ENCODE measurements at places on chromosomes 4 and X. TPM values are rescaled to one million over a fixed set of nuclear protein-coding genes. Genes with fewer than 3 reads are reported as not detected.

DNA sequence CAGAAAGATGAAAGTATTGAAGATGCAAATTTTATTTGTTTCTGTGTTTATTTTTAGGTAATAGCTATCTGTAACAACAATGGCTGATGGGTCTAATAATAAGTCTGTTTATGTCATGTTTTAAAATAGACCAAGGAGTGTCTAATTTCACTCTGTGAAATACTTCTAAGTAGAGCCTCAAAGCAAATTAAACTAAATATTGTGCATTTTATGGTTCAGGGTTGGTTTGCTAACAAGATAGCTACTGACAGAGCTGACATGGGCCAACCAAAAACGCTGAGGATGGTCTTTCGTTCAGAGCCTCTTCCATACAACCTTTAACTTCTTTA lies 437.6 kb upstream of the CTSO start:
- H3K4me1 ChIP-seq: no peaks in the 10 kb centered on the region
- no peak overlapping the region for H3K27ac ChIP-seq
- H3K27me3 ChIP-seq: no peaks in the 10 kb centered on the region
- no peak for DNase-seq
- no peak overlapping the region for H3K4me3 ChIP-seq
- no peaks in the 10 kb centered on the region for H3K36me3 ChIP-seq

GRCh38 chr4:100391863-100392262 lies 126.0 kb downstream of the EMCN start:
- H3K4me3 ChIP-seq: no peak overlapping the region
- H3K4me1 ChIP-seq: no peaks in the 10 kb centered on the region
- no peak overlapping the region for H3K27ac ChIP-seq
- no peak for DNase-seq
- H3K27me3 ChIP-seq: peaks cover 9% of the 10 kb centered on the region
- H3K36me3 ChIP-seq: no peaks in the 10 kb centered on the region

- peak; percentile 75 for DNase-seq
- H3K27me3 ChIP-seq: peaks cover 22% of the 10 kb centered on the region
- H3K36me3 ChIP-seq: peaks cover 8% of the 10 kb centered on the region
- H3K4me1 ChIP-seq: peaks cover 35% of the 10 kb centered on the region
- H3K4me3 ChIP-seq: peak overlapping the region; percentile 17
- H3K27ac ChIP-seq: peak overlapping the region; percentile 69
Observed at GRCh38 chr4:113355550-113356371, 306.3 kb downstream of the ANK2 start.

DNA sequence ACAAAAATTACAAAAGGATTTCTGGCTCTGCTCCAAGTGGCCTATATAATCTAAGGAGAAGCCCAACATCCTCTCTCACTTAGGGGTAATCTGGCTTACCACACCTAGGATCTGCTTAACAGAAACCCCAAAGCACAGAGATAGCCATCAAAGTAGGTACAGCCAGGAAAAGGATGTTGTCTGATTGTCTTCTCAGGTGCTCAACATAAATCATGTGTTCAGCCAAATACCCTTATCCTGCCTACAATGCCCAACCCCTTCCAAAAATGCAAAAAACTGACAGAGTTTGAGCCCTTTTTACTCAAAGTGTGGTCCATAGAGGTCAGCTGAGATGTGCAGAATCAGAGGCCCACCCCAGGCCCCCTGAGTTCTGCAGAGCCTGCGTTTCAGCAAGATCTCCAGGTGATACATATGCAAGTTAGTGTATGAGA lies 53.9 kb downstream of the PPM1K start:
- peaks cover 18% of the 10 kb centered on the region for H3K4me1 ChIP-seq
- no peak overlapping the region for H3K27ac ChIP-seq
- H3K36me3 ChIP-seq: no peaks in the 10 kb centered on the region
- no peak for DNase-seq
- H3K4me3 ChIP-seq: no peak overlapping the region

The MEPE gene
- total RNA-seq: not detected

- H3K4me1 ChIP-seq: no peaks in the 10 kb centered on the region
- DNase-seq: no peak
Observed at GRCh38 chr4:155921597-155921996, 18.1 kb downstream of the TDO2 start.

DNA sequence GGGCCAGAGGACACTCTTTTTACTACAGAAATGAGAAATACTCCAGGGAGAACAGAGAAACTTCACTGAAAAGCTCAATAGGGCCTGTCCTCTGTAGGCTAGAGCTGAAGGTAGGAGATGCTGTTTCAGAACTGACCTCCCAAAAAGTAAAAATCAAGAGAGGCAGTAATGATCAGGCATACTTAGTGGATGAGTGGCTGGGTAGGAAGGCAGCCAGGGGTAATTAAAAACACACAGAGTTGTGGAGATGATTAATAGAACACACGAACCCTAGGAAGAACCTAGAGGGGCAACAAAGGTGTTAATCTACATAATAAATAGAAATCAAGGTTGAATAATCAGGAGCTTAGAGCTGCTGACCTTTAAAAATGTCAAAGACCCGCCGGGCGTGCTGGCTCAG lies 582.4 kb upstream of the ADGRL3 start:
- H3K4me1 ChIP-seq: no peaks in the 10 kb centered on the region
- DNase-seq: no peak
- H3K27ac ChIP-seq: no peak overlapping the region
- no peaks in the 10 kb centered on the region for H3K27me3 ChIP-seq

The FABP2 gene
- total RNA-seq: not detected

The SLC6A14 gene
- total RNA-seq: not detected

The CRMP1 gene
- total RNA-seq: 0.12 TPM

DNA sequence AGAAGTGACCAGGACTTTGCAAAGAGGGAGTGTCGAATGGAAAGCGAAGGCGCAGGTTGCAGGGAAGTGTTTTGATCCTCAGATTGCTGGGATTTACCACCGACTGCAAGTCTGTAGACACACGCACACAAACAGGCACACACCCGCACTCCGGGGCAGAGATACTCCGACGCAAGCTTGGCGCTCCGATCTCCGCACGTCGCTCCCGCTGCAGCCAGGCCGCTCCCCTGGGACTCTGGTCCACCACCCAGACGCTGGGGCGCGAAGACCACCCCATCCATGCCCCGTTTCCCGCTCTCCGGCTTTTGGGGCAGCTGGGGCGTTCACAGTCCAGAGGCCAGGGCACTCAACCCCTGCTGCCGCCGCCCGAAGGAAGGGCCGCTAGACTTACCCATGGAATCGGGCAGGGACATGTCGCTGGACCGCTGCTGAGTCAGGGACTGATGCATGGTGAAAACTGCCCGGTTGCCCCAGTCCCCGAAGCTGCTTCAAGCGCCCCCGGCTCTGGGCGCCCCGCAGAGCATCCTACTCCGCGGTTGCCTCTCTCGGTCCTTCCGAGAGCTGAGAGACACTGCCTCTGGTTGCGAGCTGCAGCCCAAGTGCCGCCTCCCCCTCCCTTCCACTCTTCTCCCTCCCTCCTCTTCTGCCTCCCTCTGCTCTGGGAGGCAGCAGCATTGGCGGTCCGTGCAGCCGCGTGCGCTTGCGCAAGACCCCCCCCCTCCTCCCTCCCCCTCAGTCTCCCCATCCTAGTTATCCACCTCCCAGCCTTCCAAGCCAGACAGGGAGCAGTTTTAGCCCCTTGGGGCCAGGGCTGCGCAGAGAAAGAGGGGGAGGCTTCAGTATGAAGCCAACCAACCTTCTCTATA lies at the start of gene TMEM255A:
TMEM255A (minus strand) TSS at position 601 of the 866 bp plus-strand sequence; CDS start at position 449, 152 bp downstream.
- H3K27me3 ChIP-seq: peaks cover 77% of the 10 kb centered on the region
- H3K4me1 ChIP-seq: peaks cover 35% of the 10 kb centered on the region
- peak within 1 kb of the TSS; percentile 83 for H3K4me3 ChIP-seq
- H3K27ac ChIP-seq: no peak within 1 kb of the TSS
- no peak for DNase-seq

DNA sequence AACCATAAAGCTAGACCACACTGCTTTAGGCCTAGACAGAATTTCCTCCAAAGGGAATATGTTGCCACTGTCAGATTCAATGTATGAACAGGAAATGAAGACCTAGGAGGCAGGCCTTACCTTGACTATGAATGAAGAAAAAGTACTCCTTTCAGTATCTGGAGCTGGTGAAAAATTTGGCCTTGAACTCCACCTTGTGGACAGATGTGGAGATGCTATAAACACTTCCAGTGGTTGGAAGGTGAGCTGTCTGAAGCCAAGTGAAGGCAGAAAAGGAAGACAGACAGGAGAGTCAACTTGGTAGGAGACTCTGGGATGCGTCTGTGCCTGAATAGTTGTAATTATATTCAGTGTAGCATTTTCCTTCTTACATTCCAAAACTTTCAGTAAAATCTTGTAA lies 17.2 kb downstream of the SPIN3 start:
- peaks cover 7% of the 10 kb centered on the region for H3K4me1 ChIP-seq
- H3K4me3 ChIP-seq: no peak overlapping the region
- peak; percentile 59 for DNase-seq
- peaks cover 1% of the 10 kb centered on the region for H3K36me3 ChIP-seq
- H3K27me3 ChIP-seq: no peaks in the 10 kb centered on the region
- peak overlapping the region; percentile 7 for H3K27ac ChIP-seq

DNA sequence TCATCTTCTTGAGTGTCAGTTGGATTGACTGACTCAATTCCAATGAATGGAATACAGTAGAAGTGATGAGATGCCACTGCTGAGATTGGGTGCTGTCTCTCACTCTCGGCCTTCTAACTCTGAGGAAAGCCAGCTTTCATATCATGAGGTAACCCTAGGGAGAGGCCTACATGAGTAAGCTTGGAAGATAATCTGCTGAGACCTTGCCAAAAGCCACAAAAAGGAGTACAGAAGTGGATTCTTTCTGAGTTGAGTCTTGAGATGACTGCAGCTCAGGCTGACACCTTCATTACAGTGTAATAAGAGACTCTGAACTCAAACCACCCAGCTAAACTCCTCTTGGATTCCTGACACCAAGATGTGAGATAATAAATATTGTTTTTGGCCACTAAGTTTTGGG lies 537.4 kb upstream of the MAGEB18 start:
- H3K27ac ChIP-seq: no peak overlapping the region
- no peaks in the 10 kb centered on the region for H3K36me3 ChIP-seq
- no peaks in the 10 kb centered on the region for H3K4me1 ChIP-seq
- no peak for DNase-seq
- H3K4me3 ChIP-seq: no peak overlapping the region

GRCh38 chr4:17687237-17687857 lies 72.9 kb downstream of the MED28 start:
- no peaks in the 10 kb centered on the region for H3K36me3 ChIP-seq
- no peak for DNase-seq
- H3K27me3 ChIP-seq: no peaks in the 10 kb centered on the region
- H3K27ac ChIP-seq: no peak overlapping the region
- no peak overlapping the region for H3K4me3 ChIP-seq

All from activated CD4-positive, alpha-beta T cell treated with anti-CD3 and anti-CD28 coated beads, Interleukin-2, amount 10 ng/mL, durations not matched to agents 7 days and 5 days (primary cell).